ENCODE measurements at places on chromosomes 7 and 10.
A peak's percentile ranks its signal among the peaks of the same experiment; 100 is the strongest.

DNA sequence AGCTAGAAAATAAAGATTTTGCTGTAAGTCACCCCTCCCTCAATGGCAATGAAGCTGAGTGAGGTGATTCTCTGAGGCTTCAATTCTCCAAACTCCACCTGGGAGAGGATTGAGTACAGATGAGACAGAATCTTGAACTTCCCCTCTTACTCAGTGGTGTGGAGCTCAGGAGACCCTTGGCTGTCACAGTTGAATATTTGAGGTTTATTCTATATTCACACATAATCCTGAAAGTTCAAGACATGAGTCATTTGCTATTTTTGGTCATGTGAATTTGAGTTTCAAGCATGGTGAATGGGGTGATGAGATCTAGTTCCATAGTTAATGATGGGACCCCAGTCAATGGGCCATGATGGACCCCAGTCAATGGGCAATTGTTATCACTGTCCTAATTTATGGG, 13.9 kb upstream of the TECTB start:
- DNase-seq, result no peak

GRCh38 chr10:102119417-102120141, 589 bp downstream of the LDB1 start:
- peak; percentile 25 for DNase-seq

DNA sequence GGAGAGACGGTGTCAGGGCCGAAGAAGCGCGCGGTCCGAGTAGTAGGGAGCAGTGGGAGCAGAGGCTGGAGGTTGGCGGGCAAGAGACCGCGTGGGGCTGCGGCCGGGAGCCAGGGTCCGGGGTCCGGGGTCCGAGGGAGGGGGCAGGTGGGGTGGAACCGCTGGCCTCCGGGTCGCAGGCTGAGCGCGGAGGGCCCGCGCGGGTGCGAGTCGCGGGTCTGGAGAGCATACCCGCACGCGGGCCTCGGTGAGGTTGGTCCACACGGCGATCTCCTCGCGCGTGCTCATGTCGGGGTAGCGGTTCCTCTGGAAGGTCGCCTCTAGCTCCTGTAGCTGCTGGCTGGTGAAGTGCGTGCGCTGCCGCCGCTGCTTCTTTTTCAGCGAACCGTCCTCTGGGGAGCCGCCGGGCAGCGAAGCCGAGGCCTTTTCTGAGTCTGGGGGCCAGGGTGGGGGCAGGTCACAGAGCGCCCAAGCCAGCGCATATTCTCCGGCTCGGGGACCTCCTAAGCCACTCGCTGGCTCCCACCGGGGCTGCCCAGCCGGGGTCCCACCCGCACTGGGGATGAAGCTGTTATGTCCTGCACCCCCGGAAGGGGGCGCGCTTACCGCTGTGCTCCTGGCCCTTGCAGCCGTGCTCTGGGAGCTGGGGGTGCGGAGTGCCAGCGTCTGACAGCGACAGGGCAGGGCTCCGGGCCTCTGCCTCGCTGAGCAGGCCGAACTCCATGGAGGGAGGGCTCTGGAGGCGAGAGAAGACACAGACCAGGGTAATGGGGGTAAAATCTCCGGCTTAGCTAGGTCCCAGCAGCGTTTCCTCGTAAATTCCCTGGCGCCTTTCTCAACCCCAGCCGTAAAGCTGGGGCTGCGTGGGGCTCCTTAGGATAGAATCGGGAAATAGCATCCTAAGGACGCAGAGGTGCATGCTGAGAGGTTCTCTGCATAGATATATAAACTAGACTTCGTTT, 5.5 kb downstream of the ELOVL3 start:
- no peak for DNase-seq

DNA sequence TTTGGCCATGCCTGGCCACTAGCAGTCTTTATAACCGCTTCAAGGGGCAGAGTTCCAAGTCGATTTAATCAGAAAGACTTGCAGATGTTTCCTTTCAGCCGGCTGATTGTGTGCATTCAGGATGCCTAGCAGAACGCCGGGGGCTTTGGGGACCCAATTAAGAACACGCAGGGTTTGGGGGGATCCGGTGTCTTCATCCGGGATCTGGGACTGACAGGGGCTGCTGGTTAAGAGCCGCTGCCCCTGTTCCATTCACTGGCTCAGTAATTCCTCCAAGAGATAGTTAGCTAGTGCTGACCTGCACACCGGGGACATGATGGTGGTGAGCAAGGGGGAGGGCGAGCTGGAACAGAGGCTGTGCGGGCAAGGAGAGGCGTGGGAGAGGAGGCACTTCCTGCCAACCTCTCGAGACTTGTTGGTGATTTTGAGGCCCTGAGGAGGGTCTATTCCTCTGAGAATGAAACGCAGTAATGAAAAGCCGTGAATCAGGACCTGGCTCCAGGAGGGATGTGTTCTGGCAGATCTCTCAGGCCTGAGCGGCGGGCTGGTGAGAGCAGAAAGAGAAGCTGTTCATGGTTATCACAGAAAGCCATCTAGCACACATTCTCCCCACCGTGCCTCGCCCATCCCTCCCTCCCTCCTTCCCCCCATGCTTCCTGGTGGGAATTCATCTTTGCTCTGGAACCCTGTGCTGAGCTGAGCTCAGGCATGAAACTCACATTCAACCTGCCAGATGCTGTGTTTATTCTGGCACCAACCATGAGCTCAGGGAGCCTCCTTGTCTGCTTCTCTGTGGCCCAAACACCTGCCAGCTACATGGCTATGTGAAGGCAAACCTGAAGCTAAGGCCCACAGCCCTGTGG, 152.0 kb downstream of the CCDC3 start:
- DNase-seq, result no peak

GRCh38 chr7:139231513-139232376, 708 bp downstream of the UBN2 start:
- DNase-seq, result no peak

- DNase-seq, result peak; percentile 71
Observed at GRCh38 chr7:44445986-44446671, 44.3 kb downstream of the NUDCD3 start.

DNA sequence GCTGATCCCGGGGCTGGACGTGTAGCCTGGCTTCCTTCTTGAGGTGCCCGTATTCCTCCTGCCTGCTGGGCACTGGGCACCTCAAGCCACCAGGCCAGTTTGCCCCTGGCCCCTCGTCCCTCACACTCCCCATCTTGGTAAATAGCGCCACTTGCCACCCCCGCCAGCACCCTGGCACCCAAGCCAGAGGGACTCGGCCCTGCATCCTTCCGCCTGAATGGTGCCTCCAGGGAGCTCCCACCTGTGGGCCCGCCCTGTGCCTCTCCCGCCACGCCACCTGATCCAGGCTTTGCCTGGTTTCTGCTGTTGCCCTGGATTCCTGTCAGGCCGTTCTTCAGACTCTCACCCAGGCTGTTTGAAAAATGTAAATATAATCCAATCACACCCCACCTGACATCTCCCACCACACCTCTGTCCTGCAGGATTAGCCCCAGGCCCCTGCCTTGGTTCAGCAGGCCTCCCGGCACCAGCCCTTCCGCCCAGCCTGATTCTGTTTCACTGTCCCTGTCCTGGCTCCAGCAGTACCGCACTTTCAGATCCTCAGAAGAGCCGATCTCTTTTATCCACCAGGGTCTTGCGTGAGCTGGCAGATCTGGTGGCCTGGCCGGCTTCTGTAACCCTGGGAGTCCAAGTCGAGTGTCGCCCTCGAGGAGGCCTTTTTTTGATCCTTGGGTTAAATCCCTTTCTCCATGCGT, 33.8 kb downstream of the WIPI2 start:
- no peak for DNase-seq

GRCh38 chr7:16810573-16810972, 5.8 kb upstream of the AGR2 start:
- no peak for DNase-seq

DNA sequence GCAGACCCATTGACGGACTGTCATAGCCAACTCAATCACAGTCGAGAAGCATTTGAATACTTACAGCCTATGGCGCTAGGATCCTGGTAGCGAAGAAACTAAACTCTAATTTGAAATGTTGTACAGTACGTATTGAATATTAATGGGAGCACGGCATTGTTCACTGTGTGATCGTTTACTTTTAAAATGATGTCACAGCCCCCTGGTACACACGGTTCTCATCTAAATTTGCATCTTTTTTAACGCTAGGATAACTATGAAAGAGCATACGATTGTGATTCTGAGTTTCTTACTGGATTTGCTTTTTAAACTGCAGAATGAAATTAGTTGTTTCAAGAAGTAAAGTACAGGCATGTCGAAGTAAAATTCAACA, 895 bp upstream of the NAPEPLD start:
- DNase-seq, result peak; percentile 64

- DNase-seq, result no peak
Observed at GRCh38 chr10:116256752-116257259, 16.2 kb downstream of the GFRA1 start.

DNA sequence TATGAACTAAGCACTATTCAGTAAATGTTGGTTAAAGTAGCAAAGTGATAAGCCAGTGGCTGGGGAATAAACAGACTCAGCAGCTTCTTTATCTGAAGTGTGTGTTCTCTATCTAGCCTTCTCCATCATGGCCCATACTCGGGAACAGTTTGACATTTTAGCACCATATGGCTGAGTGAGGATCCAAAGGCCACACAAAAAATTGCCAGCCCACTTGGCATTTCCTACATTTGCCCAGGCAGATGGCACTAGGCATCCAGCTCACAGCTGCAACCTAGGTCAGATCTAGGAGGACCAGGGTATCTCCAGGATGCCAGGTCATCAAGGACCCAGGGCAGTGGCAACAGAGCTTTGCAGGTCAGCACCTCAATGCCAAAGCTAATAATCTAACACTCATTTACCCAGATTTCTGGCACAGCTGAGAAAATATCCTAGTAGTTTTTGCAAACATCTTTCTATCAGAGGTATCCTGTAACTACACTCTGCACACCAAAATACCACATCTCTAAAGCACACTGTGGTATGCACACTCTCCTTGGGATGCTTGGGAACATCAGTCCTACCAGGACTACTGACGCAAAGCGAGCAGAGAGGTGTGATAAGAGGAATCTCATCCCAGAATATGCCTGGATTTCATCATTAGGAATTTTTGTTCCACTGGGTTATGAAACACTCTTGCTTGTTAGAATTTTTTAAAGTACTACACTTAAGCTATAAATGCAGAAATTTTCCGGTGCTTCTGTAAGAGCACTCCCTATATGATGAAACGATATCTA, 61.7 kb downstream of the DOCK4 start:
- DNase-seq, result no peak

GRCh38 chr7:77407906-77408305, 8.2 kb downstream of the GSAP start:
- no peak for DNase-seq

GRCh38 chr10:80264081-80265056, 25.1 kb downstream of the MAT1A start:
- no peak for DNase-seq

- DNase-seq, result no peak
Observed at GRCh38 chr10:99880080-99880835, 97.8 kb downstream of the ABCC2 start.
